Stomach (tissue), 19 donors: ENCODE measurements at places on chromosomes 2 and 18. TPM values are rescaled to one million over a fixed set of nuclear protein-coding genes. Genes with fewer than 3 reads are reported as not detected.

The HEATR5B gene
- 95.1 TPM for total RNA-seq

The RPRM gene
- total RNA-seq = not detected

The EML6 gene
- total RNA-seq = 1.8 TPM

- no peak for DNase-seq
Measured at GRCh38 chr2:168311261-168311910, 64.0 kb upstream of the STK39 start.
